Right atrium auricular region (tissue), 2 donors: ENCODE measurements at places on chromosomes 4 and X. TPM values are rescaled to one million over a fixed set of nuclear protein-coding genes. Genes with fewer than 3 reads are reported as not detected.

DNA sequence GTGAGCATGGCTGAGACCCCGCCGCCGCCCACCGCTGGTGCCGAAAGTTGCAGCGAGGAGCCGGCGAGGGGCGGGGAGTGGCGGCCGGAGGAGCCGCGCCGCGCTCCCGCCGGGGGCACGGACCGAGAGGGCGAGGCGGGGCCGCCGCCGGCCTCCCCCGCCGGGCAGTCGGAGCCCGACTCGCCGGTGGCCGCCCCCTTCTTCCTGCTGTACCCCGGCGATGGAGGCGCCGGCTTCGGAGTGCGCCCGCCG is 16.5 kb downstream of the UTP3 start:
- peaks cover 26% of the 10 kb centered on the region for H3K4me1 ChIP-seq
- H3K36me3 ChIP-seq = no peaks in the 10 kb centered on the region
- no peaks in the 10 kb centered on the region for H3K27me3 ChIP-seq
- H3K4me3 ChIP-seq = peak overlapping the region; percentile 91

DNA sequence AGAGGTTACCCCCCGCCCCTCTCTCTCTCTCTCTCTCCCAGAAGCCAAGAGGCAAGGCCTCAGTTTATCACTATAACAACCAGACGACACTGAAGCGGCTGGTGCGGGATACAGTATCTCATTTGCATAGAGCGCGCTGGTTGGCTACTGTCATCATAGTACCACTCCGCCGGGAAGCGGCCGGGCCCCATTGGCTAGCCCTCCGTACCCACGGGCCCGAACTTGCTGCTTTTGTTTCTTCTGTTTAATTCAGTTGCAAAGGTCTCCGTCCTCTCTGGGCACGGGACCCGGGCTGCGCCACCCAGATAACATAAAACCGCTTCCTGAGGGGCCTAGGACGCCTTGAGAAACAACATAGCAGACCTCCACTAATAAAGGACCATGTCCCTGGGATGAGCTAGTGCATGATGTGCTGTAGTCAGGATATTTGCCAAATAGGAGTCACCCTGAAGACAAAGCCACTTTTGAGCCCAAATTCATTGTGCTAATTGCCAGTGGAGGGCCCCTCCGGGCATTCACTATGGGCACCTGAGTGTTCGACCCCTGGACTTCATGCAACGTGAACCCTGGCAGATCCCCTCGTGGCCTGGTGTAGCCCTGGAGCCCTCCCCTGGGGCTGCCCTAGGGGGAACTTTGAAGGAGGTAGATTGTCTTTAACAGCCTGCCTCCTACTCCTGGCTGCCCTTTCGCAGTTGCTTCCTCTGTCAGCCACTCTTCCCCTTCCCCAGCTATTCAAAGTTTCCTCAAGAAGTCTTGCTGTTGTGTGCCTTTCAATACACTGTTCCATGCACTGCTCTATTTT is at the start of gene PCYT1B:
Gene PCYT1B, minus strand, starts transcription at position 91 of the 802 bp plus-strand sequence. CDS start 242 bp downstream, outside the sequence.
- peak within 1 kb of the TSS; percentile 36 for H3K4me3 ChIP-seq
- H3K27ac ChIP-seq = no peak within 1 kb of the TSS
- H3K4me1 ChIP-seq = no peaks in the 10 kb centered on the region
- no peaks in the 10 kb centered on the region for H3K27me3 ChIP-seq

- H3K27ac ChIP-seq = no peak overlapping the region
- no peak for DNase-seq
- no peaks in the 10 kb centered on the region for H3K4me1 ChIP-seq
- no peaks in the 10 kb centered on the region for H3K27me3 ChIP-seq
- no peaks in the 10 kb centered on the region for H3K36me3 ChIP-seq
Measured at GRCh38 chrX:103201041-103201440, 13.9 kb upstream of the BEX4 start.

DNA sequence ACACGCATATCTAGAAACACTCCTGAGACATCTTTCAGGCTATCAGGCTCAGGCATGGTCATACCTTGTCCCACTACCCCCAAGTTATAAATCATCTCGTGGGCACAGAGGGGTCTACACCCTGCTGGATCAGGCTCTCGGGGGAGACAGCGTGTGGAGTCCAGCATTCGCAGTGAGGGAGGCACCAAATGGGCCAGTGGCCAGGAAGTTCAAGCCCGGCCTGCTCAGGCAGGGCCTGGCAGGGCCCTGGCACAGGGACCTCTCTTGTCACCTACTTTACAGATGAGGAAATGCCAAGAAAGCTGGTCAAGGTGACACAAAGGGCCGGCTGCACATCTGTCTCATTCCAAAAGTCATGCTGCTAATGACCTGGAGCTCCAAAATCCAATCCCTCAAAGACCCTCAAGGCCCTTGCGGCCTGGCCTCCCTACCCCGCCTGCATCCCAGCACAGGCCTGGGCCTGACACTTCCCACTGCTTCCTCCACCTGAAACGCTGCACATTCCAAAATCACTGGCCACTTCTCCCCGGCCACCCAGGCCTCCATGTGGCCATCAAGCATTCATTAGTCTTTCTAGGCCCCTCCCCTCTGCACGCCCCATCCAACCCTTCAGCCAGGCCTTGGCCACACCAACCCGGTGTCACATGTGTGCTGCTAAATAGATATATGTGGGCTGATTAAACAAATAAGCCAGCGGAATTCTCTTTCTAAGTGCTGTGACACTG is 35.6 kb downstream of the ACOX3 start:
- H3K27ac ChIP-seq = peak overlapping the region; percentile 50
- no peaks in the 10 kb centered on the region for H3K27me3 ChIP-seq
- H3K4me3 ChIP-seq = no peak overlapping the region
- DNase-seq = no peak

- H3K27ac ChIP-seq = no peak overlapping the region
- no peaks in the 10 kb centered on the region for H3K27me3 ChIP-seq
- H3K36me3 ChIP-seq = no peaks in the 10 kb centered on the region
- no peak overlapping the region for H3K4me3 ChIP-seq
- H3K4me1 ChIP-seq = no peaks in the 10 kb centered on the region
Measured at GRCh38 chrX:129792586-129793291, 13.0 kb downstream of the SASH3 start.

- no peak overlapping the region for H3K4me3 ChIP-seq
- no peaks in the 10 kb centered on the region for H3K27me3 ChIP-seq
- no peaks in the 10 kb centered on the region for H3K4me1 ChIP-seq
Measured at GRCh38 chrX:39665830-39666518, 431.8 kb downstream of the BCOR start.

- no peaks in the 10 kb centered on the region for H3K27me3 ChIP-seq
- DNase-seq = no peak
- no peaks in the 10 kb centered on the region for H3K4me1 ChIP-seq
Measured at GRCh38 chrX:108892501-108892900, 156.1 kb upstream of the IRS4 start.

- H3K4me1 ChIP-seq = no peaks in the 10 kb centered on the region
- no peak for DNase-seq
- no peak overlapping the region for H3K27ac ChIP-seq
- H3K27me3 ChIP-seq = no peaks in the 10 kb centered on the region
- no peaks in the 10 kb centered on the region for H3K36me3 ChIP-seq
- no peak overlapping the region for H3K4me3 ChIP-seq
Measured at GRCh38 chrX:129091097-129091496, 432.2 kb downstream of the SMARCA1 start.

- no peak overlapping the region for H3K27ac ChIP-seq
- DNase-seq = no peak
- no peaks in the 10 kb centered on the region for H3K27me3 ChIP-seq
- no peaks in the 10 kb centered on the region for H3K4me1 ChIP-seq
- H3K36me3 ChIP-seq = no peaks in the 10 kb centered on the region
Measured at GRCh38 chr4:56648021-56648823, 32.9 kb downstream of the HOPX start.

- peak overlapping the region; percentile 48 for H3K27ac ChIP-seq
- no peaks in the 10 kb centered on the region for H3K4me1 ChIP-seq
- H3K36me3 ChIP-seq = no peaks in the 10 kb centered on the region
- no peak for DNase-seq
- no peaks in the 10 kb centered on the region for H3K27me3 ChIP-seq
- no peak overlapping the region for H3K4me3 ChIP-seq
Measured at GRCh38 chr4:76610751-76611547, 175.9 kb downstream of the SHROOM3 start.

GRCh38 chr4:127828121-127828520 is 46.0 kb downstream of the HSPA4L start:
- H3K4me1 ChIP-seq = no peaks in the 10 kb centered on the region
- no peaks in the 10 kb centered on the region for H3K27me3 ChIP-seq
- DNase-seq = no peak

DNA sequence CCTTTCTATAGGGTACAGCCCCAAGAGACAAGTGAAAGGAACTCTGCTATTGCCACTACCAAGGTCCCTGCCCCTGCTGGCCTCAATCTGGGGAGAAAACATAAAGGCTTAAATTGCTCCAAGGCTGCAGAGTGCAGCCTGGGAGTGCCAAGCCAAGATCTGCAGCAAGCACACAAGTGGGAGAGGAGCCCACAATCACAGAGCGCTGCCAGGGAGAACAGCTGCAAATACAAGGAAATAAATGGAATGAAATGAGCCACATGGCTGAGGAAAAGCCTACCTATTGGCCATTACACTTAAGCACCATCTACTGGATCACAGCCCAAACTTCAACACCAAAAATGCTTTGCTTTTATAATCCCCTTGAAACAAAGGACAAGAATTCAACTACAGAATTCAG is 582.4 kb downstream of the FAM133A start:
- no peak overlapping the region for H3K27ac ChIP-seq
- H3K27me3 ChIP-seq = no peaks in the 10 kb centered on the region
- no peak overlapping the region for H3K4me3 ChIP-seq
- H3K36me3 ChIP-seq = no peaks in the 10 kb centered on the region

DNA sequence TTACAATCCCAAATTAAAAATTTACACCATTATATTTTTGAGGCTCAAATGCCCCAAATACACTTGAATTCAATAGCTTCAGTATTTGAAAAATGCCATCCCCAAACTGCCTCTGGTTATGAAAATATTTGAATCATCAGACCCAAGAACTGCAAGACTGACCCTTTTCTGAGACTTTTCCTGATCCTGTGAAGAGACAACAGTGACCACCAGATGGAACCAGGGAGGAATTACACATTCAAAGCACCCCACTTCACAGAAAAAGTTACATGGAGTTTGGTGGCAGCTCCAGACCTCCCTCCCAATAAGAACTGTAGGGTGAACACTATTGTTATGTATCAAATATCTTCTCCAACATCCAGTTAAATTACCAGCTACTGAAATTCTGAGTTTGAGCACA is 44.0 kb upstream of the SCD5 start:
- DNase-seq = no peak
- no peaks in the 10 kb centered on the region for H3K4me1 ChIP-seq
- no peak overlapping the region for H3K4me3 ChIP-seq
- H3K27me3 ChIP-seq = no peaks in the 10 kb centered on the region

The FRG2 gene
- total RNA-seq = not detected

The TET2 gene
- 15.4 TPM for total RNA-seq

The CWH43 gene
- total RNA-seq = not detected

The MAGEB1 gene
- not detected for total RNA-seq
